Inflammatory macrophage (primary cell): ENCODE measurements at places on chromosomes 12 and 14.

GRCh38 chr14:104602933-104603325 lies 1.6 kb downstream of the TMEM179 start:
- DNase-seq = no peak

- DNase-seq = peak; percentile 71
Observed at GRCh38 chr14:22982477-22983245, at the start of gene AJUBA. TSS of gene AJUBA (minus strand) at chr14:22982551. CDS start at chr14:22982266, 285 bp downstream.

DNA sequence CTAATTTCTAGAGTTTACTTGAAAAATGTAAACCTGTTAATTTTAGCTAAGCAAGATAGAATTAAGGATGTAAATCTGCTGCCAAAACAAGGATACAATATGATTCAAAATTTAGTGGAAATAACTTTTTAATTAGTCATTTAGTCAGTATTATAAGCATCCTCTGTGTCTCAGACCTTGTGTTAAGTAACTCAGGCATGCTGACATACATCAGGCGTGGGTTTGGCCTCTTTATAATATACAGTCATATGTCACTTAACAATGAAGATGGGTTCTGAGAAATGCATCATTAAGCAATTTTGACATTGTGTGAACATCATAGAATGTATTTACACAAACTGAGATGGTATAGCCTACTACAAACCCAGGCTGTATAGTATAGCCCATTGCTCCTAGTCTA lies 386.9 kb downstream of the ZFP36L1 start:
- DNase-seq = peak; percentile 60

DNA sequence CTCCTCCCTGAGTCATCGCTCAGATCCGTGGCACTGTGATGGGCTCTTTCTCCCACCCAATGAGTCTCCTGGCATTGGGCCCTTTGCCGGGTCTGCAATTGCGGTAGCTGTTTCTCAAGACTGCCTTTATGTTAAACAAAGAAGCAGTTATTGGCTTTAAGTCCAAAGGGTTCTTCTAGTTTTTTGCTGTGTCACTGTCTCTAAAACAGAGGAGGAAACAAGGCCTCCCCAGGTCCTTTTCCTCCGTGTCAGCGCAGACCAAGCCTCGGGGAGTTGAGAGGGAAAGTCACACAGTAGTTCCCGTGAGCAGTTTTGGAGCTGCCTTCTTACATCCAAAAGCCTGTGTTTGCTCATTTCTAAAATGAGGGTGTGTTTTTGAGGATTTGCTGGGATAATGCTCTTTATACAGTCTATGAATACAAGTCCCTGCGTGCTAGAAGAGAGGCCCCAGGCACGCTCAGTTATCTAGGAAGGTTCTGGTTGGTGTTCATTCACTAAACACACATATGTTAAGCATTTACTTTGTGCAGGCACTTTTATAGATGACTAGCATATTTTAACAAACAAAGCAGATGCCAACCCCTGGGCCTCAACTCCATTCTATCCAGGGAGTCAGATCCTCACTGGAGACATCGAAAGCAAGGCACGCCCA lies 126.0 kb upstream of the PZP start:
- DNase-seq = peak; percentile 30

GRCh38 chr12:24905431-24905830 lies 43.5 kb downstream of the BCAT1 start:
- no peak for DNase-seq

DNA sequence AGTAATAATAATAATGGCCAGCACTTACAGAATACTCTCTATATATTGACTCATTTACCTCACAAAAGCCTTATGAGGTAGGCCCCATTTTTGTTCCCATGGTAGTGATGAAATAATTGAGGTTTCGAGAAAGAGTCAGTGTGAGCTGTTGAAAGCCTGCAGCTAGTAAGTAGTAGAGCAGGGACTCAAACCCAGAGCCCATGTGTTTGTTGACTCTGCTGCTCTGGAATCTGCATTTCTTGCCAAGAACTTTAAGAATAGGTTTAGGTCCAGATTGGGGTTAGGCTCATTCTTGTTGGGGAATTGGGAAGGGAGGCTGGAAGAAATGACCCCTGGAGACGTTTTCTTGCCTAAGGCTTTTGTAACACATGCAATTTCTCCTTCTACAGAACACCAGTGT lies 27.9 kb downstream of the DYRK4 start:
- DNase-seq = peak; percentile 13

- DNase-seq = no peak
Observed at GRCh38 chr12:12796928-12797793, 11.7 kb downstream of the APOLD1 start.

- DNase-seq = no peak
Observed at GRCh38 chr14:40371011-40371410, 938.8 kb upstream of the FBXO33 start.

DNA sequence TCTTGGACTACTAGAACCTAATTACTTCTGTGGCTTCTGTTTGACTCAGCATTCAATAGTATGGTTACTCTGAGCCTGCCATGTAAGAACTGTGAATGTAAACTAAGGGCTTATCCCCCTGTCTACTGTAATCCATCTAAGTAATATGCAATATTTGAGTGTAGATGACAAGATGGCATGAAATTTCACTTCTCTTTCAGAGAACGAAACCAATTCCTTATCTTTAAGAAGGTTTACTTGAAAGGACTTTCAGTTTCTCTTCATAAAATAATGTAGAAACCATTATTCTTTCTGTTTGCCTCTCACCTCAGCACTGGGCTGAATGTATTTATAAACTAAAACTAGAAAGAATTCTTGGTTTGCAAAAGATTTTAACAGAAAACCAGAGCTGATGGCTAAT lies 60.4 kb upstream of the ARID2 start:
- DNase-seq = no peak

- no peak for DNase-seq
Observed at GRCh38 chr14:65804439-65805112, 392.0 kb downstream of the FUT8 start.

- no peak for DNase-seq
Observed at GRCh38 chr12:24573621-24574020, 375.3 kb downstream of the BCAT1 start.

GRCh38 chr12:6548556-6548955 lies 7.3 kb downstream of the IFFO1 start:
- no peak for DNase-seq

- DNase-seq = no peak
Observed at GRCh38 chr12:52914576-52915121, 9.8 kb upstream of the KRT8 start.

DNA sequence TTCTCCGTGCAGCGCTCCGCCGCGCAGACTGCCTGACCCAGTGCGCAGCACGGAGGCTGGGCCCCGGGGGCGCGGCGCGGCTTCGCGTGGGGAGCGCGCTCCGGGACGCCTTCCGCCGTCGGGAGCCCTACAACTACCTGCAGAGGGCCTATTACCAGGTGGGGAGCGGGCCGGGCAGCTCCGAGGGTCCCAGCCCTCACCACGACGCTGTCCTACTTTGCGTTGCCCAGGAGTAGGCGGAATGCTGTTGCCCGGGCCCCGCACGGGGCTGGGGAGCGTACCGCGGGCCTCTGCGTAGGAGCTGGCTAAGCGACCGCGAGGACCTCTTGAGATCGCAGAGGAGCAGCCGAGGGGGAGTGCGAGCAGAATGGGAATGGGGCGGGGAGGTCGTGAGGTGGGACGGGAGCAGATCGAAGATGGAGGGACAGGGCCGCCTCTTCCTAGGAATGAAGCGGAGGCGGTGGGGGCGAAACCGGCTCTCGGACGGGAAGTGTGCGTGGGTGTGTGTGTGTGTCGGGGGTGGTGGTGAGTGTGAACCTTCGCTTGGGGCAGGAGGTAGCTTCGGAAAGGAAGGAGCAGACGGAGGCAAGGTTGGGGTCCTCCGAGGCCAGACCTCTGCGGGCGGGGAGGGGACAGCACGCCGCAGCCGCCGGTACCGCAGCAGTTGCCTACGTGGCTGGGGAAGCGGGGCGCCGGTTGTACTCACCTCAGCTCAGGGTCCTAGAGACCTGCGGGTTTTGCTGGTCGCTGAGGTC lies 751 bp downstream of the P3H3 start:
- DNase-seq = no peak

DNA sequence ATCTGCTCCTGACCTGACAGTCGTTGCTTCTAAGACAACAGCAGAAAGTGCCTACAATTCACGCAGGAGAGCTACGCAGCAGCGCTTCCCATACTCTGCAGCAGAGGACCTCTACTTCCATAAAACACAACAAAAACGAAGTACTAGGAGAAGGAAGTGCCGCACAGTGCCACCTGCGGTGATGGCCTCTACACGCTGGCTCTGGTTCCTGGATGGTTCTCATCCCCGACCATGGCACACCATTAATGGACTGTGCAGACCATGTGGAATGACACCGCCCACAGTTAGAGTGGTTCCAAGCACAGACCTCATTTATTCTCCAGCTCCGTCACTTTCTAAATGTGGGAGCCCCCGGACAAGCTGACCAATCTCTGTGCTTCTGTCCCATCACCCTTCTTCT lies 28.3 kb downstream of the TPCN1 start:
- DNase-seq = no peak

DNA sequence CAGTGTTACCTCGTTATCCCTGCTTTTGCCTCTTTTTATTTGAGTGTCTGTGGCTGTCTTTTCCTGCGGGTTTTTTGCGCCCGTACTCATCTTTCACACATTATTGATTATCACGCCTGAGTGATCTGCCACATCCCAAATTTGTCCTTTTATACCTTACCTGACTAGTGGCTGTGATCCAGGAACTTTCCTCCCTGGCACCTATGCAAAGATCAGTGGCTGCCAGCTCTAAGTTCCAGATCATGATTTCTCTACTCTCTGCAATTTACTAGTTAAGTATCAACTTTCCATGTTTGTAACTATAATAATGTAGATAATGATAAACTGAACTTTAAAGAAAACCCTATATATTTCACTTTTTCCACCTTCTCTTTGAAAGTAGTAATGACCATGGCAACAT lies 36.9 kb downstream of the PLEKHA5 start:
- DNase-seq = no peak

GRCh38 chr12:45681465-45681864 lies 48.0 kb upstream of the ARID2 start:
- no peak for DNase-seq

- peak; percentile 61 for DNase-seq
Observed at GRCh38 chr12:49121047-49121696, 10.0 kb downstream of the TUBA1B start.

DNA sequence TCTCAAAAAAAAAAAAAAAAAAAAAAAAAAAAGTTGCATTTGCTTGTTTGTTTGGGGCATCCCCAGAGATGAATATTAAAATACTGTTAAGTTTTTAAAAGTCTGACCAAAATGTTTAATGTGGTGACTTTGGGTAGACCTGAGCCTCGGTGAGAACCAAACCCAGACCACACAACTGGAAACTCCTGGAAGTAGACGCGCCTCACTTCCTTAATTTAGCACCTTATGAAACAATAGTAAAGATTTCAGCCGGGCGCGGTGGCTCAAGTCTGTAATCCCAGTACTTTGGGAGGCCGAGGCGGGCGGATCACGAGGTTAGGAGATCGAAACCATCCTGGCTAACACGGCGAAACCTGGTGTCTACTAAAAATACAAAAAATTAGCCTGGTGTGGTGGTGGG lies 9.3 kb downstream of the NFKBIA start:
- no peak for DNase-seq

- DNase-seq = no peak
Observed at GRCh38 chr14:50812856-50813543, 18.0 kb downstream of the NIN start.

DNA sequence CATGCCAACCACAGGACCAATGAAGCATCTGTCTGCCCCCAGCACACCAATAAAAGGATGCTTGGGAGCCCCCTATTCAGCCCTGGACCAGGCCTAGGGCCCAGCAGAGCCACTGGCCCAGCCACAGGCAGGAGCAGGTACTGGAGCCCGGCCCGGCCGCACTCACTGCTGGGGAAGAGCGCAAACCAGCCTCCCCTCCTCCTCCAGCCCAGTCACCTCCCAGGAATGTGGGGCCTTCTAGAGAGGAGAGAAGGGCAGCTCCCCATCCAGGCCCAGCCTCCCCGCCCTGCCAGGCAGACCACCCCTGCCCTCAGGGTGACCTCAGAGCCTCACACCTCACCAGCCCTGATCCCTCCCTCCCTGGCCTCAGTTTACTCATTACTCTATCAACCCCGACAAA lies 56.2 kb downstream of the CCNK start:
- no peak for DNase-seq

- no peak for DNase-seq
Observed at GRCh38 chr12:56086096-56086495, 6.1 kb downstream of the ERBB3 start.

- no peak for DNase-seq
Observed at GRCh38 chr14:69662636-69663299, 51.4 kb downstream of the SUSD6 start.

DNA sequence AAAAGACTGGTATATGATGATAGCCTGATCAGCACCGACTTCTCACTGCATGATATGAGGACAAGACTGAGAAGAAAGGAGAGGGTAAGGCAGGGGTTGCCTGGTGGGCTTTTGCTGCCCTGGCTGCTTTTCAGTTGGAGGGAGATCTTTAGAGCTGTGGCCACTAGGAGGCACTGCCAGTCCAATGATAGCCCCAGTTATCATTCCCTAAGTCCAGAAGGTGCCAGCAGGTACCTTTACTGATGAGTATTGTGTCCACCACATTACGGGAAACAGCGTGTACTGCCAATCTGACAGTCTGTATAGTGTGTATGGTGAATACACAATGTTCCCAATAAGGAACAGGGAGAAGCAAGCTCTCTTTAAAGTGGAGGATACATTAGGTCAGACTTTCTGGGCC lies 55.8 kb upstream of the CCDC175 start:
- DNase-seq = peak; percentile 42

GRCh38 chr14:23286902-23287479 lies 1.1 kb upstream of the HOMEZ start:
- peak; percentile 60 for DNase-seq

GRCh38 chr14:71475916-71476315 lies 456.3 kb upstream of the RGS6 start:
- no peak for DNase-seq

GRCh38 chr12:113932381-113933196 lies 33.5 kb downstream of the RBM19 start:
- DNase-seq = no peak

- DNase-seq = no peak
Observed at GRCh38 chr14:103247169-103247606, 86.8 kb upstream of the EIF5 start.

DNA sequence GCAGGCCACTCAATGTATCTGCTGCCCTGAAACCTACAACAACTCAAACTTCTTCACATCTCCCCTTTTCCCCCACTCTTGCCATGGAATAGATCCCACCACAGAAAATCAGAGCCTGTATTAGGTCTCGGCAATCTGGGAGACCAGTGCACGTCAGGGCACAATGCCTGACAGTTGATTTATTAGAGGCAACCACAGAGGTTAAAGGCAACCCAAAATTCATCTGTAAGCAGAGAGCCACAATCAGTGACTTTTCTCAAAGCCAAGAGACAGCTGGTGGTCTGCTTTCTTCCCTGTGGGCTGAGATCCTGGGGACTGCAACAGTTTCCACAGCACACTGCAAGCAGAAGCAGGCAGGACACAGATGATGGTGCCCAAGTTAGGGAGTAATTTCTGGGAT lies 169.0 kb upstream of the NTF3 start:
- DNase-seq = no peak
